Vagina (tissue), 2 donors: ENCODE measurements at places on chromosomes 16 and 17.

DNA sequence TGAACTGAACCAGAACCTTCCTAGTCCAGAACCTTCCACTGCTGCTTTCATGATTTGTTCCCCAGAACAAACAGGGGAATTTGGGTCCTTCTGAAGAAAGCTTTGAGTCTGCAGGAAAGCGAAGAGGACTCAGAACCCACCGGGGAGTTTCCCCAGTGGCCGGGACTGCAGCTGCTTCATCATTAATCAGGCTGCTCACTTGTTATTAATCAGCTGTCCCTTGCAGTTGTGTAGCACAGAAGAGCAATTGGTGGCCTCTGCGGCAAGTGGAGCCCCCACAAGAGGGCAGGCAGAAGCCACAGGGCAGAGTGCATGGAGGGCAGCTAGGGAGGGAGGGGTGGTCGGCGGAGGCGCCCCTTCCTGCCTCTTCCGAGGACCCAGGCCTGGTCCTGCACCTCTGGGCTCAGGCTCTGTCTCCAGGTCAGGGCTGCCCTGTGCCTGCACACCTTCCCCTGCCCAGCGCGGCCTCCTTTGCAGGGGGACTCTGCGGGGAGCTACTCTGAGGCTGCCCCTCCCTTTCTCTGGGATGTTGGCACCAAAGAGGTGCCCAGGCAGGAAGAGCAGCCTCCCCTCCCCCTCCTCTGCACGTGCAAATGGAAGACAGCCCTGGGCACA, 6.9 kb downstream of the CCL17 start:
- no peak for DNase-seq

DNA sequence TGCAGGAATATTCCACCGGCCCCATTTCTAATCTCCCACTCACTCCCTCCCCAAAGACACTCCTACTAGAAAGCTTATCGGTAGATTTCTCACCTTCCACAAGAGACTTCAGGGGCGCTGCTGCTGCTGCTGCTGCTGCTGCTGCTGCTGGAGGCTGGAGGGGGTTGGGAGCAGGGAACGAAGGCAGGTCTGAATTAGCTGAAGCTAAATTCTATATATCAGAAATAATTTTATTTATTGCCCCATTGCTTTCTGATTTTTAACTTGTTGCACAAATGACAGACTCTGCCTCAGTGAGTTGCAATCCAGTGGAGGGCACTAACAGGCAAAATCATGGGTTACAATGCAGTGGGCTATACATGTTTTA, 25.8 kb upstream of the HLF start:
- DNase-seq: no peak

GRCh38 chr17:45090711-45091110, 29.6 kb downstream of the NMT1 start:
- no peak for DNase-seq

- no peak for DNase-seq
Measured at GRCh38 chr17:70017112-70017511, 57.9 kb upstream of the KCNJ16 start.

GRCh38 chr17:74235911-74236371, 22.6 kb downstream of the TTYH2 start:
- DNase-seq: no peak

GRCh38 chr17:81251709-81252301, 12.7 kb downstream of the NDUFAF8 start:
- DNase-seq: no peak

GRCh38 chr16:68860978-68861892, 17.9 kb downstream of the TANGO6 start:
- DNase-seq: no peak

DNA sequence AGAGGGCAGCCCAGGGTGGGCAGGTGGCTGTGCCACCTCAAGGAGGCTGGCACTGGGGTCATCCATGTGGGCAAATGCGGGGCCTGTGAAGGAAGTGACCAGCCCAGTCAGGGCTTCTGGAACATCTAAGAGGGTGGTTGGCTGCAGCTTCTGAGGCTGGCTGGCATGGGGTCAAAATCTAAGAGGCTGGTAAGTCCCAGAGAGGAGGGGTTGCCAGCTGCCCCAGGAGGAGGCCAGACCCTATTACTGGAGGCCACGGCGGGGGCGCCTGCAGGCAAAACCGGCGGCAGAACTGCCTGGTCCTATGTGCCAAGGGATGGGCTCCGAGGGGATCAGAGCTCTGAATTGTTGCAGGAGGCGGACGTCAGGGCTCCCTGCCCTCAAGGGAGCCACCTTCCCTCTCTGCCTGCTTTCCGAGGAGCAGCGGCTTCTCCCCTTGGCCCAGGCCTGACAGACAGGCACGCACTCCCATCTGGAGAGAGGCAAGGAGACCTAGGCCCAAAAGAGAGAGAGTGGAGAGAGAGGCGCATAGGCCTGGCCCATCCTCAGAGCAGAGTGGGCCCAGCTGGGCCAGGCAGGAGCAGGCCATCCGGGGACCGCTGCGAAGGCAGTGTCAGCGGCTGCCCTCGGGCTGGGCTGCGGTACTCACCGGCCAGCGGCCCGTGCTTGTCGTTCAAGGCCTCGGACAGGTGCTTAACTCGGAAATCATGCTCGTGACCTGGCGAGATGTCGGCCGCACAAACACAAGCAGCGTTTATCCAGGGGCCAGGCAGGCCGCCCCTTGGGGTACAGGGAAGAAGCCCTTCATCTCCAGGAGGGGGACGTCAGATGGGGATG, 10.9 kb downstream of the ZACN start:
- no peak for DNase-seq

DNA sequence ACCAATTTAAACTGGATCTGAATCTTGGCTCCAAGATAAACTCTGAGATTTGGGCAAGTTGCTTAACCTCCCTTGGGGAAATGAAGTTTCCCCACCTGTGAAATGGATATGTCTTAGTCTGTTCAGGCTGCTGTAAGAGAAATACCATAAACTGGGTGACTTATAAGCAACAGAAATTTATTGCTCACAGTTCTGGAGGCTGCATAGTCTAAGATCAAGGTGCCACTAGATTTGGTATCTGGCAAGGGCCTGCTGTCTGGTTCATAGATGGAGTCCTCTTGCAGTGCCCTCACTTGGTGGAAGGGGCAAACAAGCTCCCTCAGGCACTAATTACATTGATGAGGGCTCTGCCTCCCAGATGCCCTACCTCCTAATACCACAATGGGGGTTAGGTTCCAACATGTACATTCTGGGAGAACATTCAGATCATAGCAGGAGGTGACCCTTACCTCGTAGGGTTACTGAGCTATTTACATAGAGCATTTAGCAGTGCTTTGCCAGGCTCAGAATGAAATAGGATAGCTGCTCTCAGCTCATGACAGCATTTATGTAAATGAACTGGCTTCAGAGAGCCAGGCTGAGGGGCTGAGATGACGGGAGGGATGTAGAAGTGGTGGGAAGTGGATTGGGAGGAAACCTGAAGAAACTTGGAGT, 83.9 kb downstream of the SPECC1 start:
- DNase-seq: peak; percentile 40
